ENCODE measurements at places on chromosomes 16 and 17.
A peak's percentile ranks its signal among the peaks of the same experiment; 100 is the strongest.

DNA sequence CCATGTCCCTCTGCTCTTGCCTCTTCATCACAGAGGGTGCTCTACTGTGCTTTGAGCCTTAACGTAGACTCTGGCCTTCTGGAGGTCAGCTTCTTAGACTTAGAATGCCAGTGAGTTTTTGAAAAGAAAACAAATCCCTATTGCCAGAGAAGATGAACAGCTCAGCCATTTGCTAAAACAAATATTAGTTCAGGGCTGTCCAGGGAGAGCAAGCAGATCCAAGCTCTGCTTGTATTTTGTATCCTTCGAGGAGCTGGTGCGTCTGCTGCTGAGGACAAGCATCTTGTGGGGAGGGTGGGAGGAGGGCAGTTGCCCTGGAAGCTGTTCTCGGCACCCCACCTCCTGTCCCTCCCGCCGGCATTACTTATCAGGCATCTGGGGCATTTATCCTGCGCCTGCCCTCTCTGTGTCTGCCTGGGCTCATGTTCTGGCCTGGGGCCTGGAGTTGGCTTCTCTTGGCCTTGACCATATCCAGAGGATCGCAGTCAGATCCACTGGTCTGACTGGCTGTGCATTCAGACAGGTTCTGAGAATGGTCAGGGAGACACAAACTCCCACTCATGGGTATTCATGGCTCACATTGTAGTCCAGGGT is 173.1 kb upstream of the NLRP1 start:
- no peak for DNase-seq

- DNase-seq, result no peak
Measured at GRCh38 chr16:22264786-22265185, 32.4 kb upstream of the POLR3E start.

GRCh38 chr17:61362396-61362795 is 37.2 kb upstream of the TBX2 start:
- no peak for DNase-seq

DNA sequence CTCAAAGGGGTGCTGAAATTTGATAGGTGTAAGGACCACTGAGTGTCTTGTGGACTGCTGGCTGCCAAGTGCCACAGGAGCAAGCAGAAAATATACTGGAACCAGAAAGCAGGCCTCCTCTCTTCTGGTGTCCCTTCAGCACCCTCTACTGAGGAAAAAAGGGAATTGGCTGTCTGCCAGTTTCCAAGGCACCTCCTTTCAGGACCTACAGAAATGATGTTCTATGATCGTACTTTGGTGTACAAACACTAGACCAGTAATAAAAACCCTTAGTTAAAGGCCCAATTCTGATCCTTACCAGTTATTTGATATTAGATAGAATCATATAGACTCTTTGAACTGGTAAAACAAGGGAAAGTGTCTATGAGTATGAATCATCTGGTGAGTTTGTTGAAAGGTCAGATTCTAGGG is 35.8 kb upstream of the BCAS3 start:
- DNase-seq, result peak; percentile 76

DNA sequence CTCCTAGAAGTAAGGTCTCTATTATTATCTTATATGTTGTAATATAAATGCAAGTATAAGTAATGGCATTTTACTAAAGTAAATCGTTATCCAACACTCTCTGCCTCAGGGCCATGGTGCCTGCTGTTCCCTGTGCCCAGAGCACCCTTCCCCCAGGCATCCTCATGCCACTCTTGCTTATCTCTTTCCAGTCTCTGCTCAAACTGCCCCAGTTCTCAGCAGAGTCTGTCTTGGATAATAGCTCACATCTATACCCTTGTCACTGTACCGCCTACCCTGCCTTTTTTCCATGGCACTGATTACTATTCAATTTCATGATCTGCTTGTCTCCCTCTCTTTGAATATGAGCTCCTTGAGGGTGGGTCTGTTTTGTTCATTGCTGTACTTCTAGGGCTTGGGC is 31.7 kb downstream of the CDH1 start:
- no peak for DNase-seq

DNA sequence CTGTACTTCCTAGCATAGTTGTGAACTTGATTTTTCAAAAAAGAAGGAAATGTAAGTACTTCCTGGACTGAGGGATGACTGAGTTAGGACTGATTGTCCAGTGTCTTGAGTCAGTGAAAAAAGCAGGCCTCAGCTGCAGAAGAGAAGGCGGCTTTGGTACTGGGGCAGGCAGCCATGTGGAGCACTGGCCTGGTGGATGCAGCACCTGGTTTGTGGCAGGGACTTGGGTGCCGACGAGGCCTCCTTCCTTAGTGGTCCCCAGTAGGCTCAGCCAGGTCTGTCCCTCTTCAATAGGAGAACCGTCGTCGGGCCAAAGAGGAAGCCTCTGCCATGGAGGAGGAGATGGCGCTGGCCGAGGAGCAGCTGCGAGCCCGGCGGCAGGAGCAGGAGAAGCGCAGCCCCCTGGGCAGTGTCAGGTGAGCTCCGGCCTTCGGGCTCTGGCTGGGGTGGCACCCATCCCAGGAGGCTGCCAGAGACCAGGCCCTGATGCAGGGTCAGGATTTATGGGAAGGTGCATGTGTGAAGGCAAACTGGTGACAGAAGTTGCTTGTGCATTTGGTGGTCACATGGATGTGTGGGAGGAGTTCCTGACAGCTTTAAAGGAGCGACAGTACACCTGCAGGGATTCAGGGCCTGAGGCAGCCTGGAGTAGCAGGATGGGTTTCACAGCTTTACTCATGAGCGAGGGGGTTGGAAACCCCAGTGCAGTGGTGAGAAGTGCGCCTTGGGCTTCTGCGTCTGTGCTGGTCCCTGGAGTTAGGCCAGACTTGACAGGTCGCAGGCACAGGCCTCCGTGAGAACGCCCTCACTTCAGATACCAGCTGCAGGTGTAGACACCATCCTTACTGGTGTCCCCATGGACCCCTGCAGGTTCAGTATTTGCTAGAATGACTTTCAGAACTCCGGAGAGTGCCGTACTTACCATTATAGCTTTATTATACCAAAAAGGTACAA is 17.3 kb downstream of the DHX38 start:
- DNase-seq, result no peak

GRCh38 chr17:42358434-42358833 is 29.8 kb downstream of the STAT3 start:
- no peak for DNase-seq

DNA sequence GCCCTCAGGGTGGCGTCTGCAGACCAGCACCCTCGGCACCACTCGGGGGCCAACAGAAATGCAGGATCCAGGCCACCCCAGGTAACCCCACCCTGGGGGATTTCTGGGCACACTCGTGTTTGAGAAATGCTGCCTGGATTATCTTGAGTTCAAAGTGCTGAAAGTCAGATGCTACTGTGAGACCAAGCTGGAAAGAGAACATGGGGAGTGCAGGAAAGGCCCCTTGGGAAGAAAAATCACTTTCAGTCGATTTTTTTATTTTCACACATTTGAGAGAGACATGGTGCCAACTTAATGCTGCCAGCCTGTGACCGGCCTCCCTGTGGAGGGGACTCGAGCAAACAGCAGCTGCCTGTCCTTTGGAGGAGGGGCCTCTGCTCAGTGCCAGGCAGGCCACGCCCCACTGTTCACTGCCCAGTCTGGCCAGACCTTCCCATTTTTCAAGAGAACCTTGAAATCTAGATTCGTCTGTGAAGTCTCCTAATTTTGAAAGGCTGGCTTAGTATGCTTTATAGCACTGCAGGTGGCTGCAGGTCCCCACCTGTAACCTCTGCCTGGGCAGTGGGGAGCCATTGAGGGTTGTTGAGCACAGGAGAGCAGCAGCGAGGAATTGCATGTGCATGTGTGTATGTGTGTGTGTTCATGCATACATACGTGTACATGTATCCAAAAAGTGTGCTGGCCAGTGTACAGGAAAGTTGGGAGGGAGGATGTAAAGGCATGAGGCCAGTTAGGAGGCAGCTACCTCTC is 70.7 kb upstream of the PLCG2 start:
- DNase-seq, result no peak

- no peak for DNase-seq
Measured at GRCh38 chr17:1039511-1040215, 42.7 kb downstream of the TIMM22 start.

- no peak for DNase-seq
Measured at GRCh38 chr17:10589553-10590145, 40.2 kb upstream of the MYH2 start.

GRCh38 chr16:28554634-28555423 is 1.1 kb downstream of the SGF29 start:
- DNase-seq, result no peak

- DNase-seq, result no peak
Measured at GRCh38 chr17:4272213-4272971, 8.6 kb upstream of the ANKFY1 start.

GRCh38 chr16:20901068-20901435 is 481 bp downstream of the LYRM1 start:
- no peak for DNase-seq

GRCh38 chr17:49882434-49882833 is 34.6 kb upstream of the TAC4 start:
- no peak for DNase-seq
